ENCODE measurements at places on chromosomes 7 and 10.
A peak's percentile ranks its signal among the peaks of the same experiment; 100 is the strongest.

GRCh38 chr10:22597138-22597537, 117.2 kb downstream of the PIP4K2A start:
- DNase-seq = no peak

GRCh38 chr10:44988957-44989585, 10.5 kb upstream of the DEPP1 start:
- no peak for DNase-seq

DNA sequence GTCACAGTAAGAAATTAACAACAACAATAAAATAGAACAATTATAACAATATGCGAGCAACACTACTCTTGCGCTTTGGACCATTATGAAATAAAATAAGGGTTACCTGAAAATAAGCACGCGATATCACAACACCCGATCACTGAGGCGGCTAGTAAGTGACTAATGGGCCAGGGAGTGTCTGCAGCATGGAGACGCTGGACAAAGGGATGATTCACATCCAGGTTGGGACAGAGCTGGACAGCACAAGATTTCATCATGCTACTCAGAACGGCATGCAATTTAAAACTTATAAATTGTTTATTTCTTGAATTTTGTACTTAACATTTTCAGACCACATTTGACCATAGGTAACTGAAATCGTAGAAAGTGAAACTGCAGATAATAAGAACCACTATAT, 15.6 kb downstream of the HIBADH start:
- DNase-seq = peak; percentile 30

GRCh38 chr7:147980826-147981813, 609.4 kb upstream of the C7orf33 start:
- DNase-seq = no peak

DNA sequence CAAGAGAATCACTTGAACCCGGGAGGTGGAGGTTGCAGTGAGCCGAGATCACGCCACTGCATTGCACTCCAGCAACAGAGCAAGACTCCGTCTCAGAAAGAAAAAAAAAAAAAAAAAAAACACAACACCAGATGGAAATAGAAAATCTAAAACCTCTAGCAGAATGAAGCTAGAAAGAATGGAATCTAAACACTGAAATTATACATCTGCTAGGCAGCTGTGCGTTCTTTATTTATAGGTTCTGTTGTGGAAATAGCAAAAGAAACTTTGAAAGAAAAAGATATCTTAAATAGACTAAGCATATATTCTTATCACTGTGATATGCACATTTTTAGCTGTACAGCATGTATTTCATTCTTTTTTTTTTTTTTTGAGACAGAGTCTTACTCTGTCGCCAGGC, 17.1 kb downstream of the BMPR1A start:
- DNase-seq = no peak
